Esophagus mucosa (tissue), 1 donor: ENCODE measurements at places on chromosomes 1 and 21. TPM values are rescaled to one million over a fixed set of nuclear protein-coding genes. Genes with fewer than 3 reads are reported as not detected.

DNA sequence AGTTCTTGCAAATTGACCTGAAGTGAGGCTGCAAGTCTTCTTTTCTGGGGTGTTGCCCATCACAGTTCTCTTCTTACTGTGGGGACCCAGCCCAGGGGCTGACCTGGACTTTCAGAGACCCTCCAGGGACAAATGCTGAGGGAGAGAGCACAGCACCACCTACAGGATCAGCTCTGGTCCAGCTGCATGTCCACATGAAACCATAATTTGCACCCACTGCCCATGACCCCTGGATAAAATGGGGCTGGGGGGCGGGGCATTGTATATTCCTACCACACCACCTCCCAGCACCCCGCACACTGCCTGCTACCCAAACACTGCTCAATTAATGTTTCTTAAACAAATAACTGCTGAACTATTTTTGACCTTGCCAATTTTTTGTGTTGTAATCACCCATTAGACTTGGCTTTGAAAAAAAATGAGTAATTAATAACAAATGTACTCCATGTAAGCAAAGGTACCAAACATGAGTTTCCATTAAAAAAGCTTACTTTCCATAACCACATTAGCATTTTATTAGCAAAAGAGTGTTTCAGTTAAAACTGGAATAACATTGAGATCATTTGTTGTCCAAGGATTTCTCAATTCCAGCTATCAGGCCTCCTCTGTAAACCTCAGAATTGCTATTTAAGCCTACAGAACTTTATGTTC lies 168.0 kb upstream of the RAB4A start:
- ATAC-seq: no peak

- no peak for ATAC-seq
Observed at GRCh38 chr1:55480029-55480795, 265.0 kb upstream of the USP24 start.

DNA sequence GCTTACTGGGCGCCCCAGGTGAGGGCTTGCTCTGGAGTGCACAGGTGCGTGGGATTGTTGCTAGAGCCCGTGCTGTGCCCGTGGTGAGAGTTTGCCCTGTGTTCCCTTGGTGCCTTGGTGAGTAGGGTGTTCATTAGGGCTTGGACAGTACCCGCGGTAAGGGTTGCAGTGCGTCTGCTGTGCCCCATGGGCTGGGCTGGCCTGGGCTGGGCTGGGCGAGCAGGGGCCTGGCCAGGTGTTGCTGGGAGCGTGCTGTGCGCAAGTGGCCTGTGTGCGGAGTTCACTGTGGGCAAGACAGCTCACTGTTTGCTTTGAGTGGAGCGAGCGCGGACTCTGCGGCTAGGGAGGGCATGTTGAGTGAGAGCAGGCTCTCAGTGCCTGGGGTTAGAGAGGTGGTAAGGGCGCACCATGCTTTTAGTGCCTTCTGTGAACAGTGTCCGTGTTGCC lies 725 bp downstream of the CR1L start:
- peak; percentile 53 for ATAC-seq

GRCh38 chr1:223301371-223301770 lies 62.6 kb downstream of the SUSD4 start:
- no peak for ATAC-seq

DNA sequence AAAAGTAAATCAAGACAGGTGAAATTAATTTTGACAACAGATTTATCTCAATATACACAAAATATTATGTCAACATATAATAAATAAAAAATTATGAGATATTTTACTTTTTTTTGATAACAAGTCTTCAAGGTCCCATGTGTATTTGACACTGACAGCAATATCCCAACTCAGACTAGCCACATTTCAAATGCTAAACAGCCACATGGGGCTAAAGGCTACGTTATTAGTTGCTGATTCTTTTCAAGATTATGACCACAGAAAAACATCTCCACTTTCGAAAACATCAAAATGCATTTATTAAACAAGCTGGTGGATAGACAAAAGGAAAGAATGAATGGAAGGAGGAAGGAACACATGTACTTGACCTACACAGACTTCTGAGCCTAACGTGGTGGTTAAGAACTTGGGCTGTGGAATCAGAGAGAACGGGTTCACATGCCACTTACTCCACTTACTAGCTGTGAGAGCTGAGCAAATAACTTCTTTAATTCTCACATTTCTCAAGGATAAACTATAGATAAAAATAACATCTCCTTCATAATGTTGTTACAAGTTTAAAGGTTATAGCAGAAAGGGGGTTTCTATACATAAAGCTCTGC lies 13.4 kb downstream of the PTPN14 start:
- no peak for ATAC-seq

- ATAC-seq: no peak
Observed at GRCh38 chr1:113156368-113156767, 83.4 kb downstream of the LRIG2 start.

DNA sequence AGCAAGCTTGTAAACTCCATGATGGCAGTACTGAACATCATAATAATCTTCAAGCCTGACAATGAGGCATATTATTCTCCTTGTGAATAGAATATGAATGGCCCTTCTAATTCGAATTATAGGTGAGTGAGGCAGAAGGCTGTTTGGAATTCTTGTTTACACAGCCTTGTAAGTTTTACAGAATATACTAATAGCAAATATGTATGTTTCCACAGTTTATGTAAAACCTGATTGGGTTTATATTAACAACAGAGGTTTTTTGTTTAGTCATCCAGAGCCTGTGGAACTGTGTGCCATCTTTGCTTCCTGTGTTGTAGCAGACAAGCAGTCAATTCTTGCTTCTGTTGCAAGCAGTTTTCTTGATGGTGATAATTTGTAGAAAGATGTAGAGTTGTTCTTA lies 8.0 kb downstream of the OSBPL9 start:
- ATAC-seq: no peak

DNA sequence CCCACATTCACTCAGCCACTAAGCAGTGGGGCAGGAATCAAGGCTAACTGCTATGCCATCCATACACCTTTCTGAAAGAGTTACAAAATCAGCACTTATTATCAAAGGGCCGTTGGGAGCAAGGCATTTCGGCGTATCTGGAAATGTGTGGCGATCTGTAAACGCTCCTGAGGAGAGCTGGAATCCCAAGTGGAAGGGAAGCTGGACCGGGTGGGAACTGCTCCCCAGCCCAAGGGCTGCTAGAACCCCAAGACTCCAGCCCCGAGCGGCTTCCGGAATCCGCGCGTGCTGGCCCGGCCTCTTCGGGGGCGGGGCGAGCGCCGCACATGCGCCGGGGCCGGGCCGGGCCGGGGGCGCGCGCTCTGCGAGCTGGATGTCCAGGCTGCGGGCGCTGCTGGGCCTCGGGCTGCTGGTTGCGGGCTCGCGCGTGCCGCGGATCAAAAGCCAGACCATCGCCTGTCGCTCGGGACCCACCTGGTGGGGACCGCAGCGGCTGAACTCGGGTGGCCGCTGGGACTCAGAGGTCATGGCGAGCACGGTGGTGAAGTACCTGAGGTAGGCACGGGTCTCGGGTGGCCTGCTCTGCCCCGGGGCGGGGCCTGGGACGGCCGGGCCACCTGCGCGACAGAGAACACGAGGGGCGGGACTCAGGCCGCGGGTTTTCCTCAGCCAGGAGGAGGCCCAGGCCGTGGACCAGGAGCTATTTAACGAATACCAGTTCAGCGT lies at the start of gene NAXE:
Gene NAXE (plus strand): TSS at position 345 of the 726 bp plus-strand sequence. CDS start 29 bp downstream, at position 374.
- ATAC-seq: peak; percentile 87

The CCDC28B gene
- 1.1 TPM for total RNA-seq

The PRDM15 gene
- total RNA-seq: 5.5 TPM

The BCL10 gene
- total RNA-seq: 52.1 TPM

The BATF3 gene
- total RNA-seq: 0.68 TPM

The TMEM61 gene
- total RNA-seq: 1.4 TPM

The PM20D1 gene
- not detected for total RNA-seq

The FCRL1 gene
- 1.2 TPM for total RNA-seq

The SLFNL1 gene
- total RNA-seq: 0.08 TPM
